ENCODE measurements at places on chromosomes 12 and 14. TPM values are rescaled to one million over a fixed set of nuclear protein-coding genes. Genes with fewer than 3 reads are reported as not detected.

- no peak for DNase-seq
Observed at GRCh38 chr12:124864326-124864752, 675 bp upstream of the SCARB1 start.

DNA sequence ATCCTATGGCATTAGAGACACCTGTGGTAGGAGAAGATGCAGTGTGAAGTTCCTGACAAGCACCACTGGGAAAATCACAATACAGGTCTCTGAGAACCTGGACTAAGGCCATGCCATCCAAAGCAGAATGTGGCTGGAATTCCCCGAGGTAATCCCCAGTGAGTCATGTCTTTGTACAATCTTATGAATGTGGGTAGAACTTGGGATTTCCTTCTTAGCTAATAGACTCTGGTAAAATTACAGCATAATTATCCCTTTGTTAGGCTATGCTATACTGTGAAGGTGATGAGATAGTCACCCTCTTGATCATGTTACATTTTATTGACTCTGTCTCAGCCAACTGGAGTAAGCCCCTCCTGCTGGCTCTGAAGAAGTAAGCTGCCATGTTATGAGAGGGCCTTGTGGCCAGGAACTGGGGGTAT, 224.3 kb upstream of the DCN start:
- no peak for DNase-seq

DNA sequence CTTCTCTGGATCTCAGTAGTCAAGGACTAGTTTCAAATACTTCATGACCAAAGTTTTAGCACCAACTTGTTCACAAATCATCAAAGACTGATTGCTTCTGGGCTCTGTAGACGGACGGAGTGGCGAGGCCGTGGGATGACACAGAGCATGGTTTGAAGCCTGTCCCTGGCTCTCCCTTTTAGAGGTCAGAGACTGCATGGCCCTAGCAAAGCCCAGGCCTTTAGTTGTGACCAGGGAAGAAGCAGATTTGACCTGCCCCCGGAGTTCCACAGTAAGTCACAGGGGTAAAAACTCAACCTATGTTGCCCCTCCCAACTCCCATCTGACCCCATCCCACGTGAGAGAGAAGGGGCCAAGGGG, 90.4 kb downstream of the SYNE3 start:
- DNase-seq, result no peak

DNA sequence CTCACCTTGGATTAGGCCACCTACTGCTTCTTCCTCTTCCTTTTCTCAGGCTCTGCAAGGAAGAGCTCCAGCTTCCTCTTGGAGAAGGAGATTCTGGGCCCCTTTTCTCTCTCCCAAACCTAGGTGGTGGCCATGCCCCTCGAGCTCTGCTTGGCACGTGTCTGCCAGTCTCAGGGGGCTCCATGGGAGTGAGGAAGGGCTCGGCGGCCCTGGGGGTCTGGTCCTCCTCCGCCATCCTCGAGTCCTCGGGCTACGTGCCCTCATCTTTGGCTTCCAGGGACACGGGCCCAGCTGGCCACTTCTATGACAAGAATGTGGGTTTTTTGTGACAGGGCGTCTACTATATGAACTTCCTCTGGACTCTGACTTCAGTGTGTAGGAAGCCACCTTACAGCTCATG, 34.3 kb downstream of the HSP90AA1 start:
- DNase-seq, result no peak

- DNase-seq, result no peak
Observed at GRCh38 chr12:49244176-49244575, 20.7 kb upstream of the TUBA1C start.

DNA sequence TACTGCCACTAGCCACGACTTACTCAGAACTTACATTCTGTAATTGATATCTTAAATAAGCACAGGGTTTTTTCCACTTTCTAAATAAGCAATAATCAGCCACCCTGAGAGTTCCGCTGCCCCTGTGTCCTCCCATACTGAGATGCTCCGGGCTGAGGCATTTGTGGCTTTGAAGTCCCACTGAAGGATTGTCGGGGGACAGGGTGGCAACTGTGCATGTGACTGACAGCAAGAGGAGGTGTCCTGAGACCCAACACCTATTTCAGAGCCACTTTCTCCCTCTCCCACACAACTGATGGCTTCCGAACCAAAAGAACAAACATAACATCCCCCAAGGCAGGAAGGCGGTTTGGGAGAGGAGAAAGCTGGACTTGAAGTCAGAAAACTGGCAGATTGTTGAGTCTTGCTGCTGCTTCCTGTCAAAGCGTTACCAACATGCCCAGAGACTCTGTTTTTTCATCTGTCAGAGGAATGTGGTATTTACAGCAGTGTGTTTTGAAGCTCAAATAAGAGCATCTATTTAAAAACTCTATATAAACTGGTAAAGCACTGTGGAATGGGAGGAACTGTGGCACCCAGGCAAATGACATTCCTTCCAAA, 157.9 kb upstream of the FKBP4 start:
- DNase-seq, result no peak

GRCh38 chr14:85442996-85443395, 86.9 kb upstream of the FLRT2 start:
- DNase-seq, result no peak

DNA sequence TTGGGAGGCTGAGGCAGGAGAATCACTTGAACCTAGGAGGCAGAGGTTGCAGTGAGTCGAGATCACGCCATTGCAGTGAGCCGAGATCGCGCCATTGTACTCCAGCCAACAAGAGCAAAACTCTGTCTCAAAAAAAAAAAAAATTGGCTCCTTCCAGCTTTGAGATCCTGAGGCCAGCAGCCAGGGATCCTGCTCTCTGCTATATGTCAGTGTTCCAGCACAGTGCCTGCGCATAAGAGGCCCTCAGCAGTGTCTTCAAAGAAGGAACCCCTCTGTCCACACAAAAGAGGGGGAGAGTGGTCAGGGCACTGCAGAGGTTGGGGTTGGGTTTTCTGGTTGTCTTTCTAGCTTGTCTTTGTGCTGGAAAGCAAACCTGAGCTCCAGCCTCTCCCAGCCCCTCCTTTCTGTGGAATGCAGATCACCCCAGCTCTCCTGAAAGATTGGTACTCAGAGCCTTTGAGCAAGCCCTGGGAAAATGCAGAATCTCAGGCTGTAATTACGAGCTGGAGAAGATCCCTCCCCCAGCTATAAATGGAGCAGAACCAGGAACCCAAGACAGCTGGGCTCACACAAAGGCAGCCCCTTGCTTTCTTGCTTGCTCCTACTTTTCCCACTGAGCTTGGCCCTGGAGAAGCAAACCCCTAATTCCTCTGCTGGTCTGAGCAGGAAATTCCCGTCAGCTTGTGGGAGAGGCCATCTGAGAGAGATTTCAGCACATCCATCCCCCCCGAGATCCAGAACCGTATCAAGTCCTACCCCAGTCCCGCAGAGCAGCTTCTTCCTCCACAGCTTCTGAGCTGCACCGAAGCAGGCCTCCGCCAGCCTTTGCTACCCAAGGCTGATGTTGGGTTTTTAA, 205.7 kb downstream of the ZFP36L1 start:
- no peak for DNase-seq

PLEK2 gene
- total RNA-seq, result 0.84 TPM

NDUFA9 gene
- total RNA-seq, result 119 TPM

GSC gene
- not detected for total RNA-seq

VRTN gene
- total RNA-seq, result not detected

BEST3 gene
- total RNA-seq, result not detected

IL26 gene
- 0.53 TPM for total RNA-seq

OTOGL gene
- total RNA-seq, result not detected
